AG04450 (cell line): ENCODE measurements at places on chromosomes 1 and 21.

DNA sequence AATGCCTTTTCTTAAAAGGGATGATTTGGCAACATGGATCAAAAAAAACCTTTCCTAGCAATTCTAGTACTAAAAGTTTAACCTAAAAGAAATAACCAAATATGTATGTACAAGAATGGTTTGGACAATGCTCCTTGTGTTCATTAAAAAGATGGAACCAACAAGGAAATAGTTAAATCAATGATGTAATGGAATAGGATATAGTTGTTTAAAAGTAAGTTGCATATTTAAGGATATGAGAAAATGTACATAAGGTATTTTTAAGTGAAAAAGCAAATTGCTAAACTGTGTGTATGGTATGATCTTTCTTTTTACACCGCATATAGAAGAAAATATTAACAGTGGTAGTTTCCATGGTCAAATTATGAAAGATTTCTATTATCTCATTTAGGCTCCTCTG lies 12.1 kb downstream of the SLC30A10 start:
- no peak for DNase-seq

GRCh38 chr1:241550318-241550717 lies 18.1 kb downstream of the KMO start:
- DNase-seq, result no peak

DNA sequence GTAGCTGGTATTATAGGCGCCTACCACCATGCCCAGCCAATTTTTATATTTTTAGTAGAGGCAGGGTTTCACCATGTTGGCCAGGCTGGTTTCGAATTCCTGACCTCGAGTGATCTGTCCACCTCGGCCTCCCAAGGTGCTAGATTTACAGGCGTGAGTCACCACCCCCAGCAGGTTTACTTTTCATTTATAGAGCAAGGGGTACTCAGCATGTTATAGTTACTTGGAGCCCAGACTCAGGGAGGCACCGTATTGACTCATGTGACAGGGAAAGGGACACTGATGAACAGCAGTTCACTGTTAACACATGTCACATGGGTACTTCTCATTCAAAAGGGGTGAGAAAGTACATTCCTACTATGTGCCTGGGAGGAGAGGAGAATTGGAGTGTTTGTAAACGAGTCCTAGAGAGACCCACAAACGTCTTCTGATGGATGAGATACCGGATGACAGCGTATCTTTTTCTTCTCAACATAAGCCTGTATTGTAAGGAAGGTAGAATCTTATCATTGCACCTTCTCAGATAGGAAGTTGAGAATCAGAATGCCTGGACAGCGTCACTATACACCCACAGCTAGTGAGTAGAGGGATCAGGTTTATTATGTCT lies 510.0 kb downstream of the USP25 start:
- no peak for DNase-seq

- DNase-seq, result no peak
Measured at GRCh38 chr1:197096137-197096536, 29.1 kb upstream of the F13B start.

GRCh38 chr1:209341146-209341545 lies 242.4 kb upstream of the CAMK1G start:
- no peak for DNase-seq

GRCh38 chr1:45765999-45766792 lies 15.7 kb upstream of the IPP start:
- no peak for DNase-seq

- DNase-seq, result no peak
Measured at GRCh38 chr1:222106377-222106776, 364.5 kb upstream of the DUSP10 start.

- DNase-seq, result no peak
Measured at GRCh38 chr1:194103101-194103500, 916.7 kb upstream of the B3GALT2 start.

DNA sequence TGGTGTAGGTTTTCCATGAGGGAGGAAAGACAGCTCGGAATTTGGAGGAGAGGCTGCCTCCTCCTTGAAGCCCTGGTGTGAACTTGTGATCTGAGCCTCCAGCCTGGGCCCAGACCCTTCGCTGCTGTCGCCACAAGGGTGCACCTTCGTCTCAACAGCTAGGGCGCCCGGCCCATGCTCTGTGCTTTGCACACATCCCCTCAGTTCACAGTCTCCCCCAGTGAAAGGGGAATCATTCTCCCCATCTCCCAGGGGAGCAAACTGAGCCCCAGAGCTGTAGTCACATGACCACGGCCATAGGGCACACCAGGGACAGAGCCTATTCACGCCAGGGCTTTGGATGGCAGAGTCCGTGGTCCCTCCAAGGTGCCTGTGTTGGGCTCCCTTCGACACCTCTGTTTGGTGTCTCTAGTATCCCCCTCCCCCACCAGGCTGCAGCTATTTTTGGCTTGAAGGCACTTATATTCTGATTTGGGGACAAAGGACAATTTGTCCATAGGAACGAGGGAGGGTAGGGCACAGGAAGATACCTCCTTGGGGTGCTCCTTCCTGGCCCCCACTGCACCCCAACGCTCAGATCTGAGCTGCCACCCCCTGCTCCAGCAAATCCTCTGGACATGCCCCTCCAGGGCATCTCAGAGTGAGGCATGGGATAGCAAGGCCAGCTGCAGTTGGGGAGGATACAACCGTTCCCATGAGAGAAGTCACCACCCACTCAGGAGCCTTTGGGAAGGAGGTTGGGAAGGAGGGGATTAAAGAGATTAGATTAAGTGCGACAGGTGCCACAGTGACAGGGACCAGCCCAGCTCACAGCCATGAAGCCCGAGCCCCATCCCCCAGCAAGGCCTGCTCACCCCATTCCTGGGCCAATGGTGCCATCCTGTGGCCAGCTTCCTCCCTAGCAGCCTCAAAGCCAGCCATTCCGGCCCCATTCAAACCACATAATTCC lies 15.7 kb downstream of the MATN1 start:
- DNase-seq, result no peak

- DNase-seq, result no peak
Measured at GRCh38 chr21:28943631-28944030, 49.0 kb downstream of the LTN1 start.

DNA sequence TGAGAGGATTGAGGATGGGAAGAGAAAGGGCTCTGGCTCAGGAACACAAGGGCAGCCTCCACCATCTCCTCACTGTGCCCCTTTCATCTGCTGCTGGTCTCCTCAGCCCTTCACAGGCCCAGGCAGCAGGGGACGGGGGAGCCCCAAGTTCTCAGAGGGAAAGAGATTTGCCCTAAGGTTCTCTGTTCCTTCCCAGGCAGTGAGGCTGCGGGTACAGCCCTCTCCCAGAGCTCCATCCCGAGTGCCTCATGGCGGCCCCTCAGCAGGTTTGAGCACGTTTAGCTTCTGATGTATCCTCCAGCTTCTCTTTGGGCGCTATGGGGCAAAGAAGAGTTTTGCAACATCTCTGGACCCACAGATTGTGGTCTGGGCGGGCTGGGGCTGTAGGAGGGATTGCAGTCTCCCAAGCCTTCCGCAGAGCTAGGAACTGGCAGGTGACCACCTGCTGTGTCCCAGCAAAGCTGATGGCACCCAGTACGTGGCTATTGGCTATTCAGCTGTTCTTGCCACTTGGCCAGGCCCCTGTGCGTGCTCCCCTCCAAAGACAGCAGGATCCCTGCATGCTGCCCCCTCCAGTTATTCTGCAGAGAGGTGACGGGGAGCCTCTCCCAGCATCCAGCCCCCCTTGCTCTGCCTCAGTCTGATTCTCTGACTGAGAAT lies 10.1 kb downstream of the DISP3 start:
- no peak for DNase-seq
